ENCODE measurements at places on chromosomes 1 and 21. TPM values are rescaled to one million over a fixed set of nuclear protein-coding genes. Genes with fewer than 3 reads are reported as not detected.

GJA9 gene
- total RNA-seq = not detected

GLIS1 gene
- total RNA-seq = 0.28 TPM

NUAK2 gene
- 8.1 TPM for total RNA-seq

SPATA21 gene
- total RNA-seq = not detected

OR2L2 gene
- total RNA-seq = not detected

IPO13 gene
- 14.2 TPM for total RNA-seq

ATXN7L2 gene
- 1.7 TPM for total RNA-seq

SIM2 gene
- 1.9 TPM for total RNA-seq

SPATC1L gene
- 3.8 TPM for total RNA-seq

CLEC20A gene
- not detected for total RNA-seq

ILDR2 gene
- total RNA-seq = under 0.01 TPM

MSH4 gene
- under 0.01 TPM for total RNA-seq

GJB5 gene
- not detected for total RNA-seq

PTCH2 gene
- under 0.01 TPM for total RNA-seq

HSD3B2 gene
- not detected for total RNA-seq

TCHH gene
- not detected for total RNA-seq

UBAP2L gene
- total RNA-seq = 77.2 TPM

CNKSR1 gene
- 0.28 TPM for total RNA-seq

EDN2 gene
- total RNA-seq = not detected

BSND gene
- total RNA-seq = not detected

CPTP gene
- total RNA-seq = 3.1 TPM

SYT14 gene
- 1.4 TPM for total RNA-seq

TTC24 gene
- not detected for total RNA-seq

HHAT gene
- total RNA-seq = 2.8 TPM

MT1HL1 gene
- total RNA-seq = not detected

DHRS3 gene
- 11.4 TPM for total RNA-seq

FMN2 gene
- total RNA-seq = 50.0 TPM

STRIP1 gene
- 31.4 TPM for total RNA-seq

RUNX3 gene
- not detected for total RNA-seq

CLCN6 gene
- 5.0 TPM for total RNA-seq
